GM04504 (cell line): ENCODE measurements at places on chromosomes 5 and 9.

GRCh38 chr5:7047511-7048261, 334.5 kb downstream of the TENT4A start:
- DNase-seq = no peak

- DNase-seq = no peak
These were observed 48.7 kb upstream of the CEMIP2 start for GRCh38 chr9:71816916-71817451.

DNA sequence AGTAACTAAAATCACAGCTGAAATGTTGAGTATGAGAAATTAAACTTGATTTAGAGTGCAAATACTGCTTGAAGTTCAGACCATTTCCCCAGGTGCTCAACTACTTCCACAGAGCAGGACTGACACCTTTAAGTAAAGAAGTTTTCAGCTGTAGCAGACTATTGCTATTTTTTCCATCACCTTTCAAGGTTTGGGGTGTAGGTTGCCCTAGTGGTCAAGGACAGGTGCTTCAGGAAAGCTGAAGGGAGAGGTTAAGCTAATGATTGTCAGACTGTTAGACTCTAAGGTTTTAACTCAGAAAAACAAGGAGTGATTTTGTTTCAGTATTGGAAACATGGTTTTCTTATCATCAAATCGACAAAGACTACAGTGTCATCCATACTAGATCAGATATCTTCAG, 162.1 kb downstream of the CCDC192 start:
- DNase-seq = no peak

DNA sequence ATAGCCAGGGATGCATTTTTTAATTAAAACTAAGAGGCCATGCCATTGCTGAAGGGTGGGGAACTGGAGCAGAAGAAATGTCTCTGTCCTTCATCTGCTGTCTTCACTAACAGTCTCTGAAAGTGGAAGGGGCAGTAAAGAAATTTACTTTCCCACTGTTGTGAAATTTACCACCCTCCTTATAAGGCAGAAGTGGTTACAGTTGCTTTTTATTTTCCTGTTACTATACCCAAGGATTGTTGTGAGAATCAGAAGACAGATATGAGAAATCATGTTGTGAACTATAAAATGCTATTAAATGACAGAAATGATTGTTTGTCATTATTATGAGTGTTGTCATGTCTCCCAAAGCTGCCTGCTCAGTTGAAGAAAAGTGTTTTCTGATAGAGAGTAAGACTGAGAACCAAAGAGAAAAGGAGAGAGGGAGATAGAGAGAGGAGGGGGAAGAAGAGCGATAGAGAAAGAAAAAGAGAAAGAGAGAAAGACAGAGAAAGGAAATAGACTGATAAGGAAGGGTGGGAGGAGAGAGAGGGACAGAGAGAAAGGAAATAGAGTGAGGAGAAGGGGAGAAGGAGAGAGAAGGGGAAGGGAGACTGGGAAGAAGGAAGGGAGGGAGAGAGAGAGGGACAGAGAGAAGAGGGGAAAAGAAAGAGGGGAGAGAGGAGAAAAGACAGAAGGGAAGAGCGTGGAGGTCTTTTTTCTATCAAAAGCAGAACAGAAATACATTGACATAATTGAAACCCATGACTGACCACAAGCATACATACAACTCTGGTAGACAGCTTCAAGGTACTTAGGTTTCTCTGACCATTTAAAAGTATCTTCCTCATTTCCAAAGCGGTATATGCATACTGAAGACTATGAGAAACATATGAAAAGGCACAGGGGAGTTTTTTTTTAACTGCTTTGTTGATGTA, 22.5 kb downstream of the SEC61B start:
- no peak for DNase-seq

- DNase-seq = no peak
These were observed 216.1 kb downstream of the COX7C start for GRCh38 chr5:86833868-86834267.

GRCh38 chr9:16885931-16886330, 15.5 kb upstream of the BNC2 start:
- DNase-seq = no peak

DNA sequence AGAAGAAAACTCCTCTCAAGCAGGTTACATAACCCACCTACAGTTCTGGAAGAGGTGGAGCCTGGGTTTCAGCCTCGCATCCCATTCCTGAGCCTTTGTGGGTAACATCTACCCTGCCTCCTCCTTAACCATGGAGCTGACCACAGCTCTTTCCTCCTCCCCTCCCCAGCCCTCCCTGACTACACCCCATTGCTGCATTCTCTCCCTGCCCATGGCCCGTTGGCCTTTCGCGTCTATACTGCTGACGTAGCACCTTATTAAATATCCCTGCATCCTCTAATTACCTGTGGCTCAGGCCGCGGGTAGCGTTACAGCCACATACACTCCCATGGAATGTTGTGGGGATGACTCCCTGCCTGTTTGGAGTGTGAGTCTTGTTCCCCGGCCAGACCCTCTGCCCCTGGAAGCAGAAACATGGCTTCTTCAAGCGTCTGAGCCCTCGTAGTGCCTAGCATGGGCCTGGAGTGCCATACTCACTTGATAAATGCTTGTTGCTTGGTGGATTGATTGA, 72.8 kb downstream of the WWC1 start:
- no peak for DNase-seq

- DNase-seq = no peak
These were observed 69.4 kb downstream of the NPR3 start for GRCh38 chr5:32780508-32780919.
